EH (cell line): ENCODE measurements at places on chromosomes 3 and 15.

DNA sequence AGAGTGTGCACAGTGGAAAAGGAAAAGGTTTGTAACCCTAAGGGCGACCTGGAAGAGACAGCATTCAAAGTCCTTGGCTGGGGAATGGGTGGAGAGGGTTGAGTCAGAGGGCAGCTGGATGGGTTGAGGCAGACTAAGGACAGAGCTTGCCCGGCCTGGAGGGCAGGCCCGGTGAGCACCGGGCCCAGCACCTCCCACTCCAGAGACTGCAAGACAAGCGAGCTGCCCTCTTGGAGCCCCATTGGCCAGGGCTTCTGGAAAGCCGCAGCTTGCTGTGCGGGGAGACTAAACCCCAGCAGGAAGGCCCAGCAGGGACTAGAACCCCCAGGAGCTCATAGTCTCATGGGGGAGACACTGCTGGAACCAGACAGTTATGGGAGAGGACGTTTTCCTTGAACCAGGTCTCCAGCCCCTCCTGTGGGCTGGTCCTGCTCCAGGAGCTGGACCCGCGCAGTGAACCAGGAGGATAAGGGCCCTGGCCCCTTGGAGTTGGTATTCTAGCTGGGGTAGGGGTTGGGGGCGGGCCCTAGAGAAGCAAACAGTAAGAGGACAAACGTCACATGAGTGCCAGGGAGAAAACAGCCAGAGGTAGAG lies 59.1 kb downstream of the RGMA start:
- peak; percentile 42 for DNase-seq

- DNase-seq = no peak
Measured at GRCh38 chr3:125142940-125143339, 69.6 kb downstream of the SLC12A8 start.

DNA sequence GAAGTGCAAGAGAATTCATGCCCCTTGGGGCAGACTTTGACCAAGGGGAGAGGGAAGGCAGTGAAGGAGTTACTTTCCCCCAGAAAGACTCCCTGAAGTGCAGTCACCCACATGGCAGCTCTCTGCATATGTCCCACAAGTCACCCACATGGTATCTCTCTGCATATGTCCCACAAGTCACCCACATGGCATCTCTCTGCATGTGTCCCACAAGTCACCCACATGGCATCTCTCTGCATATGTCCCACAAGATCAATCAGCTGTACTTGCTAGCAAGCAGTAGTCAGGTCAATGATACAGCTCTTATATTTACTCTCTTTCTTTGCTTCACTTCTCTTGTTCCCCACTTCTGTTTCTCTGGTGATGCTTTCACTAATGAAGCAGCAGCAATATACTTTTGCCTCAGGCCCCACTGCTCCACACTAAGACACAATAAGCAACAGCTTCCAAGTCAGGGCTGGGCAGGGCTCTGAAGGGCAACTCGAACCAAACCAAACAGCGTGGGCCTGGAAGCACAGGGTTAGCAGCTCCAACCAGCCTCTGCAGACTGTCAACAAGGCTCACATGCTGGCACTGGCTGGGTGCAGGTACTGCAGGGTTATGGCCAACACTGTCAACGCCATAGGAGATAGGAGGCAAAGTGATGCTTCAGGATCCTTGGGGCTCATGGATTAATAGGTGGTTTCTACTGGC lies 46.7 kb downstream of the THBS1 start:
- no peak for DNase-seq

- no peak for DNase-seq
Measured at GRCh38 chr3:161332792-161333191, 38.5 kb downstream of the SPTSSB start.

- DNase-seq = no peak
Measured at GRCh38 chr3:123089611-123090331, 22.9 kb downstream of the PDIA5 start.

- no peak for DNase-seq
Measured at GRCh38 chr3:5542472-5542871, 355.0 kb downstream of the EDEM1 start.

GRCh38 chr3:121531269-121531668 lies 14.5 kb downstream of the POLQ start:
- DNase-seq = no peak

DNA sequence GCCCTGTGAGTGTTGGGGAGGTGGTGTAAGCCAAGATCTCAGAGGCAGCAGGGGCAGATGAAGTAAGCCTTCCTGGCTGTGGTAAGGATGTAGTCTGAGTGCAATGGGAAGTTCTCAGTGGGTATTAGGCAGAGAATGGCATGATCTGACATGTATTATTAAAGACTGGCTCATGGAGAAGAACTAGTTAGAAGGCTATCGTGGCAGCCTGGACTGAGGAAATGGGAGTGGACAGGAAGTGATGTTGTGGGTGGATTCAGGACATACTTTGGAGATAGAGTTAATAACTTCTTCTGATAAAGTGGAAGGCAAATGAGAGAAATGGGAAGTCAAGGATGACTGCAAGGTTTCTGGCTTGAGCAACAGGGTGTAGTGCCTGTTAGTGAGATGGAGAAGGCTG lies 250.9 kb upstream of the CFAP20DC start:
- no peak for DNase-seq

GRCh38 chr15:41937568-41937923 lies 34.8 kb downstream of the EHD4 start:
- no peak for DNase-seq

GRCh38 chr3:114446600-114446999 lies 152.8 kb downstream of the TIGIT start:
- DNase-seq = peak; percentile 25

DNA sequence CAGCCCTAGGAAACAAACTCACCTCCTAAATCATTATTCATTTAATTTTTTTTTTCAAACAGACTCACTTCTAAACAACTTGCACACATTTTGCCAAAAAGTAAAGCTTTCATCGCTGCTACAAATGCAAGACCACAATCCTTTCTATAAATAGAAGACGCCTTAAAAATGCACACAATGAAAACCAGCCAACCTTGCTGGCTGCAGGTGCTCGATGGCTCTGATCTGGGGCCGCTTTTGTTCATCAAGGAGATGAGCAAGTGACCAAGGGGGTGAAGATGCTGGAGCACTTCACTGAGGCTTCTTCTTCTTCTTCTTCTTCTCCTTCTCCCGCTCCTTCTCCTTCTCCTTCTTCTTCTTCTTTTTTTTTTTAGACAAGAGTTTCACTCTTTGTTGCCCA lies 12.7 kb upstream of the SLC6A6 start:
- no peak for DNase-seq

GRCh38 chr3:126025862-126026261 lies 56.9 kb downstream of the ROPN1B start:
- DNase-seq = no peak

DNA sequence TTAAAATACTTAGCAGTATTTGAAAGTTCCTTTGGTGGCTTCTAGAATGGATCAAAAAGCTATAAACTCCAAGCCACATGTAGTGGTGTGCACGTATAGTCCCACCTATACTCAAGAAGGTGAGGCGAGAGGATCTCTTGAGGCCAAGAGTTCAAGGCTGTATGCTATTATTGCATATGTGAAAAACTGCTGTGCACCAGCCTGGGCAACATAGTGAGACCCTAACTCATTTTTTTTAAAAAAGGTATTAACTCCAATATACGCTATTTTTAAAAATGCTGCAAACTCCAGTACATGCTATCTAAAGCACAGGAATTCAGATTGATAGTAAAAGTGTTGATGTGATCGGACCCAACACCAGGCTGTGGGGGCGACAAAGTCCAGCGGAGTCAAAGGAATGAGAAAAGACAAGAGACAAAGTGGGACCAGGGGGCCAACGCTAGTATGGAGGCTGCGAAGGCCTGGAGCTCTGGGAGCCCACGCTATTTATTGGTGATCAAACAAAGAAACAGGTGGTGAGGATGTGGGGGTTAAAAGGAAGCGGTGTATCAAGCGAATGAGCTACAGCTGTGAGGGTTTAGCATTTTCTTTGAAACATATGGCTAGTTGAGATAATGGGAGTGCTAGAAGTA lies 66.6 kb downstream of the ARIH1 start:
- DNase-seq = no peak

GRCh38 chr3:64164349-64164748 lies 60.9 kb downstream of the PRICKLE2 start:
- peak; percentile 83 for DNase-seq

DNA sequence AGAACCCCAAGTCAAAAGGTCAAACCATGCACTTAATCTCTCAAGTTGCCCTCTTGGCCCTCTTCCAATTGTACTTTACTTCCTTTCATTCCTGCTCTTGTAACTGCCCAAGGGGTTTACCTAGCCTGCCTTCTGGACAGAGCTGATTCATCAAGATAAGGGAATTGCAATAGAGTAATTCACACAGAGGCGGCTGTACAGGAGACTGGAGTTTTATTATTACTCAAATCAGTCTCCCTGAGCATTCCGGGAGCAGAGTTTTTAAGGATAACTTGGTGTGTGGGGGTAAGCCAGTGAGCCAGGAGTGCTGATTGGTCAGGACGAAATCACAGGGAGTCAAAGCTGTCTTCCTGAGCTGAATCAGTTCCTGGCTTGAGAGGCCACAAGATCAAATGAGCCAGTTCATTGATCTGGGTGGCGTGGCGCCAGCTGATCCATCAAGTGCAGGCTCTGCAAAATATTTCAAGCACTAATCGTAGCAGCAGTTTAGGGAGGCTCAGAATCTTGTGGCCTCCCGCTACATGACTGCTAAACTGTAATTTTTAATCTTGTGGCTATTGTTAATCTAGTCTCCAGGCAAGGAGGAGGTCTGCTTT lies 590.0 kb downstream of the EPHA3 start:
- DNase-seq = no peak

DNA sequence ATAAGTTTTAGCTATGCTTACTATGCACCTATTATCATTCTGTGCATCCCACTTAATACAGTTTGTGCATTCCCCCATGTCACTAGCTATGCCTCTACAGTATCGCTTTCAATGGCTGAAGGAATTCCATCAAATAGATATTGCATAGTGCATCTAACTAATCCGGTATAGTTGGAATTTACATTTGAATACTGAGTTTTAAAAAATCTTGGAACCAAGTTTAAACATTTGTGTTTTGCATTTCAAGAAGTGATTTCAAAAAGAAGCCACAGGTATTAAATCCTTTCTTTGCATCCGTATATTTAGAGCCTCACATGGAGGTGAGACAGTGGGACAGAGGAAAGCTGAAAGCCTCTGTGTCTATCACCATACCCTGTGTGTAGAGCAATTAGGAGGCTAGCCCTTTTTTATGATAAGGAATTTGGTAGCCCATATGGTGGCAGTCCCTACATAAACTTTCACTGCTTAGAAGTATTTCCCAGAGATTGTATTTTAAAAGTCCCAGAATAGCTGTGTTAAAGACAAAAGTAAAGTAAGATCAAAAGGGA lies 960.2 kb upstream of the CFAP20DC start:
- no peak for DNase-seq

- DNase-seq = peak; percentile 56
Measured at GRCh38 chr3:61875046-61875844, 313.9 kb downstream of the PTPRG start.

DNA sequence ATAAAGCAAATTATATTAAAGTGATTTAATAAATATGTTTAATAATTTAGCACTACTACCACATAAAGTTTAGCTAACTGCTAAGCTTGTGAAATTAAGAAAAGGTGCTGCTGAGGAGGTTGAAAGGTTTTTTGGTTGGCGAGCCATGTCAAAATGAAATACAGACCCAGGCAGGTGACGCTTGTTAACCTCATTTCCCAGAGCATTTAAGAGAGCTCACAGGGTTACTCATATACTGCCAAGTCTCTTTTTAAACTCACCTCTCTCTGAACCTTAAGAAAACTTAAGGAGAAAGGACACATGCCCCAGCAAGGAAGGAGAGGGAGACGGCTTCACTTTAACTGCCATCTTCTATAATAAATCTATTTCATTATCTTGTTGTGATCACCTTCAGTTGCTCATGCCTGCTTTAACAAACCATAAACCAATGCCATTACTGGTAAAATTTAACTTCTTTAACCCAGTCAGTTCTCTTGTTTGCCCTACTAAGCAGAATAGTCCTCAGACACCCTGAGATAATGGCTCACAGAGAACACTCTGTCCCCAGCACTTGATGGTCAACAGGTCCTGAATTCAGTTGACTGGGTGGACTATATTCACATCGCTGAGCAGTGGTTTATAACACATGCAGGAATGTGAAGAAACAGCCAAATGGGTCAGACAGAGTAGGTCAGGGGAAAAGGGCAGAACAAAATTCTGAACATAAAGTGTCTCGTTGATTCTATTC lies 540.1 kb downstream of the UNC13C start:
- no peak for DNase-seq

DNA sequence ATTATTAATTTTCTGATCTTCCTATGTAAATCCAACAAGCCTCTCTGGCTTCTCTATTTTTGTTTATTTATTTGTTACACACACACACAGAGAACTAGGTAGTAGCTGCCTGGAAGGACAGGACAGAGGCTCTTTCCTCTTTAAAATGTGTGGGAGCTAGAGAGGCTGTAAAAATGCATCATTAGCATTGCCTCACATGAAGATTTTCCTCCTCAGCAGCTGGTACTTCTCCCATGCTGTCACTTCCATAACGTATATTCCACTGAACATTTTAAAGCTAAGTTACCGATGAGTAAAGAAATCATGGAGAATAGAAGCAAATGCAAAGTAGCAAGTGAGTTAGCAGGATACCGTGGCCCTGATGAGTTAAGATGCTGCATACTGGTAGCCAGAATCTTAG lies 63.9 kb downstream of the IMPG2 start:
- DNase-seq = no peak

DNA sequence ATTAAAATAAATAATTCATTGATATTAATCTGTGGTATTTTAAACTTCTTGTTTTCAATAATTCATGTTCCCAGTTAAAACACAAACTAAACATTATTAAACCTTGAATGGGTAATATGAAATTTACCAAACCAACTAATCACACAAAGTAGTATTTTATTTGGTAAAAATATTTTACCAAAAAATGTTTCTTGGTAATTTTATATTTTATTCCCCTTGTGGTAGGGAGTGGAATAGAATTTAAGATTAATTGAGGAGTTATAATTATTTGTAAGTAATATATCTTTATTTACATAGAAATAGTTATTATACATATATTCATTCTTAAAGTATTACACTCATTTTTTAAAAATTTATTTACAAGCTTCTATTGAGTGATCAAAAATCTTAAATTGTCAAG lies 1350.9 kb downstream of the OTOL1 start:
- DNase-seq = no peak

- DNase-seq = no peak
Measured at GRCh38 chr3:127043731-127044510, 61.0 kb downstream of the PLXNA1 start.

DNA sequence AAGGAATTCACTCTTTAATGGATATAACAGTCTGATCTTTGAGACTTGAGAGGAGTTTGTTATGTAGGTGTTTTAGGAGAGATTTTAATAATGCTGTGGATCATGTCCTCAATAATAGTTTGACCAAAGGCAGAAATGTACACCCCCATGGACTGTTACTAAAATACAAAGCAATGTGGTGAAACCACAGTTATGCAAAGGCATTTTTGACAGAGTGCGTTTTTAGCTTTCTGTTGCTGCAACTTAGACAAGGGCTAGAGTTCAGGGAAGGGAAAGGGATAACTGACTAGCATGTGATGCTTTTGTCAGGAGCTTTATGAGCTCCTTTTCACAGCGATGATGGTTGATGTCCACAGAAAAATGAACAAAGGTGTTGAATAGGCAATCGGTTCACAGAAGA lies 3.6 kb upstream of the STARD5 start:
- peak; percentile 91 for DNase-seq
